H1 (cell line): ENCODE measurements at places on chromosomes 6 and 20. TPM values are rescaled to one million over a fixed set of nuclear protein-coding genes. Genes with fewer than 3 reads are reported as not detected.

RAB22A gene
- total RNA-seq = 6.2 and 6.6 TPM in 2 replicates

ADTRP gene
- total RNA-seq = 0.45 TPM in 1 of 2 replicates, not detected in the other

SLA2 gene
- 0.19 TPM in 1 of 2 replicates, not detected in the other for total RNA-seq

FRS3 gene
- 3.4 and 3.9 TPM in 2 replicates for total RNA-seq
